ENCODE measurements at places on chromosomes 1 and 21. TPM values are rescaled to one million over a fixed set of nuclear protein-coding genes. Genes with fewer than 3 reads are reported as not detected.
A peak's percentile ranks its signal among the peaks of the same experiment; 100 is the strongest.

DNA sequence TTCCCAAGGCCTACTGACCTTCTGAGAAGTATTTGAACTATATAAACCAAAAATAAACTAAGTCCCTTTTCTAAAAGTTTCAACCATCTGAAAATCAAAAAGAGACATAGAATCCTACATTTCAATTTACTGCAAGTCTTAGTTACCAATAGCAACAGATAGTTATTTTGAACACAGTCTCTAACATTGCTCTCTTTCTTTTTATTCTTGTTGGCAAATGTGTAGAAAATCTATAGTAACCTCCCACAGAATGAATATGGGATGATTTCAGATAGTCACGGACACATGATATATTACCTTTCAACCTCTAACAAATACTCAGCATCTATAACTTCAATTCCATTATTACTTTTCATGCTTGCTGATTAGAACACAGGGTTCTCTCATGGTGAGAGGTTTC, 68.9 kb upstream of the RAB3GAP2 start:
- peaks cover 1% of the 10 kb centered on the region for H3K27me3 ChIP-seq
- H3K4me1 ChIP-seq: no peaks in the 10 kb centered on the region
- no peaks in the 10 kb centered on the region for H3K36me3 ChIP-seq
- H3K27ac ChIP-seq: no peak overlapping the region
- no peak overlapping the region for H3K4me3 ChIP-seq

Gene GBP7
- total RNA-seq: not detected

Gene CYYR1
- not detected for total RNA-seq

Gene AADACL4
- total RNA-seq: not detected

Gene DSCAM
- not detected for total RNA-seq

Gene IFI44
- total RNA-seq: 27.6 TPM

Gene RHD
- total RNA-seq: not detected

GRCh38 chr1:202659541-202659940, 50.7 kb downstream of the SYT2 start:
- H3K27ac ChIP-seq: no peak overlapping the region
- H3K4me1 ChIP-seq: no peaks in the 10 kb centered on the region
- no peak overlapping the region for H3K4me3 ChIP-seq
- no peak for DNase-seq

Gene NBPF20
- 1.1 TPM for total RNA-seq

DNA sequence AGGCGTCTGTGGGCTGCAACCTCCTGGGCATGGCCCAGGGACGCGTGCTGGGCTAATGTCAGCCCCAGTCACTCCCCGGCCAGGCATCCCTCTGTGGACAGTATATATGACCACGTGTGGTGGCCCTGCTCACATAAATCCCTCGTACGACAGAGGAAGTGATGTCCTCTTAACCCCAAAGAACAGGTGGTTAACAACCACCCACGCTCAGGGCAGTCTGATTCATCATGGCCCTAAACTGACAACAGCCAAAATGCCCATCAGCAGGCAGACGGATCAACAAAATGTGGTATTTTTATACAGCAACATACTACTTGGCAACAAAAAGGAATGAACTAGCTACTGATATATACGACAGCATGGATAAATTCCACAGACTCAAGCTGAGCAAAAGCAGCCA, 51.0 kb downstream of the ECE1 start:
- DNase-seq: no peak
- no peaks in the 10 kb centered on the region for H3K27me3 ChIP-seq
- H3K36me3 ChIP-seq: peaks cover 66% of the 10 kb centered on the region

Gene DIO1
- not detected for total RNA-seq

Gene LCE3B
- total RNA-seq: not detected

Gene C1orf226
- total RNA-seq: not detected

DNA sequence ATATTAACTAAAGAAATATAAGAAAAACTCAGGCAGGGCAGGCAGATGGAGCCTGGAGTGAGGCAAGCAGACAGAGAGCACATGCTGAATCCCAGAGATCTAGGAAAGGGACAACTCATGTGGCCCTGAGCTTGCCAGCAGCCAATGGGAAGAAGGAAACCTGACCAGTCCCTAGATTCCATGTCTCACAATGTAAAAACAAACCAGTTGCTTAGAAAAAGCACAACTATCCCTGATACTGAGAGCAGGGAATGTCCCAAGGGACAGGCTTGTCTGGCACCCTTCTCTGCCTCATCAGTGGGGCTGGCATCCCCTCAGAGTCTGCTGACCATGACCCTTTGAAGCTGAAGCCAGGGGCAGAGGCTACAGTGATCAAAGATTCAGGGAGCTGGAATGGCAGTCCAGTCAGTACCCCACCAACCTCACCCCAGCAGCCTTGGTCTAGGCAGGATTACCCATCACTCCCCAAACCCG, 27.8 kb downstream of the HSPG2 start:
- peak overlapping the region; percentile 55 for H3K27ac ChIP-seq
- no peaks in the 10 kb centered on the region for H3K27me3 ChIP-seq
